ENCODE measurements at places on chromosomes 4 and X.

- no peak for DNase-seq
Measured at GRCh38 chr4:20251031-20251795, 492 bp upstream of the SLIT2 start.

DNA sequence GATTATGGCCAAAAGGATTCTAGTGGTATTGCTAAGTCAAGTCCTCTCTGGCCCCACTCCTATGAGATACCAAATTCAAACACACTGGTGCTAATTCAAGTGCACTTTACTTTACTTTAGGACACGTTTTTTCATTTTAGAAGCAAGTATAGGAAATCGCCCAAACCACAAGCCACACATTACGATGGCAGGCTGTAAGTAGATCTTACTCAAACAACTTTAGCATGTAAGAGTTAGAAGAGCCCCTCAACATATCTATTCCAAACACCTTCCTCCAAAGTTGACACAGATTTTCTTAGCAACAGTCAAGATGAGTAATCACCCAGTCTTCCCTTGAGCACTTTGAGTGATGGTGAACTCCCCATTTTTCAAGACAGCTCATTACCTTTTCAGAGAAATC lies 43.6 kb downstream of the DRD5 start:
- DNase-seq, result no peak

- DNase-seq, result no peak
Measured at GRCh38 chr4:101596781-101597552, 193.6 kb upstream of the BANK1 start.

- no peak for DNase-seq
Measured at GRCh38 chr4:6316461-6317003, 46.9 kb downstream of the WFS1 start.

DNA sequence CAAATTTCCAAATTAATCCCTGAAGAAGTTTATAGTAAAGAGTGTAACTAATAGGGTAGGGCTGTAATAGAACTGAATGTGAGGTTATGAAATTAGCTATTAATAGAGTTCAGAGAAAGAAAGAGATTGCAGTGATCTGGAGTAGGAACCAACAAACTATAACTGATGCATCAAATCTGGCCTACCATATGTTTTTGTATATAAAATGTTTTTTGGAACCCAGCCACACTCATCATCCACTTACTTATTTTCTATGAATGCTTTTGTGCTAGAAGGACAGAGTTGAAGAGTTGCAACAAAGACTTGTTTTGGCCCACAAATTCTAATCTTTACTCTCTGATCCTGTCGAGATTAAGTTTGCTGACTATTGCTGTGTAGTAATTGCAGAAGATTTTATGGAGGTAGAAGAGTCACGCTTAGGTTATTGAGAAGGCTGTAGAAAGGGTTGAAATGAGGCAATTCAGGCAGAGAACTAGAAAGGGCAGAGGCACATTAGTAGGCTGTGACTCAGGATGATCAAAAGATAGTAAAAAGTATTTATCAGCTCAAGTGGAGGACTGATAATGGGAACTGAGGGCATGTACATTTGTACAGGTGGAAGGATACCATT lies 298.7 kb upstream of the EMCN start:
- DNase-seq, result no peak

DNA sequence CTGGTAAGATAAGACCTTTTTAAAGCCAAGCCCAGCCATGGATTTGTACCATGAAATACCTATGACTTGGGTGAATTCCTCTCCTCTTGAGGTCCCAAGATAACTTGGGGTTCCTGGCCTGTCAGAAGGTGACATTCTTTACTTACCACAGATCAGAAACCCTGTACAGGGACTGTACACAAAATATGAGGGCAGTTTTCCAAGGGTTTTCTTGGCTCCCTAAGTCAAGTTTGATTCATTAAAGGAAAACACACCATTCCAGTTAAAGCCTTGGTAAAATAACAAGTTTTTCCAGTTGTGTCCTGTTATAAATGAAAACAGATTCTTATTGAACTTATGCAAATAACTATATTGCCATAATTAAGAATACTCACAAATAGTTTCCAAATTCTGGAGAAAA lies 8.2 kb downstream of the SYAP1 start:
- no peak for DNase-seq

DNA sequence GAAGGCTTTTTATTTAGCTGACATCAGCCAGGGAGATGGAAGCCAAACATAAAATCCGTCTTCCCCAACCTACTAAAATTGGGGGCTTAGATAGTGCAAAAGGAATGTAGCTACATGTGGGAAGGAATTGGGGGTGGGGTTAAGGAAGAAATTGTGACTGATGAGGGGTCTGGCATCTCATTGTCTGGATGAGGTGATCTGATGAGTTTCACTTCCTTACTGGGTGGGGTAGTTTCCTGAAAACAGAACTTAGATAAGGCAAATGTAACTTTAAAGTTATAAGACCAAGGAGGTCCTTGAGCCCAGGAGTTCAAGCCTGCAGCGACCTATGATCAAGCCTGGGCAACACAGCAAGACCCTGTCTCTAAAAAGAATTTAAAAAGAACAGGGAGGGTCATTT lies 105.5 kb upstream of the NEIL3 start:
- no peak for DNase-seq

GRCh38 chr4:67624939-67625338 lies 66.4 kb downstream of the STAP1 start:
- no peak for DNase-seq

DNA sequence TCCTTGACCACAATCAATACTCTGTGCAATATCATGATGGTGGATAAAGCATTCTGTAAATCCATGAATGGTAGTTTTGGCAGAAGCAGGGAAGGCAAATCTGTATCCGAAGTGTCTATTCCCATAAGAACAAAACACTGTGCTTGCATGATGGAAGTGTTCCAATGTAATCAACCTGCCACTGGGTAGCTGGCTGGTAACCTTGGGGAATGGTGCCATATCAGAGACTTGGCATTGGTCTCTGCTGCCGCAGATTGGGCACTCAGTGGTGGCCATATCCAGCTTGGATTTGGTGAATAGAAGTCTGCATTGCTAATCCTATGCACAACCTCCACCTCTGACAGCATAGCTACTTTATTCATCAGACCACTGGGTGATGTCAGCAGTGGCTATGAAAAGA lies 114.3 kb upstream of the EMCN start:
- DNase-seq, result no peak

GRCh38 chr4:137775701-137776100 lies 243.4 kb upstream of the PCDH18 start:
- no peak for DNase-seq

- DNase-seq, result no peak
Measured at GRCh38 chr4:159926871-159927270, 824.0 kb downstream of the RAPGEF2 start.

GRCh38 chr4:6270636-6271121 lies 1.0 kb downstream of the WFS1 start:
- DNase-seq, result no peak

DNA sequence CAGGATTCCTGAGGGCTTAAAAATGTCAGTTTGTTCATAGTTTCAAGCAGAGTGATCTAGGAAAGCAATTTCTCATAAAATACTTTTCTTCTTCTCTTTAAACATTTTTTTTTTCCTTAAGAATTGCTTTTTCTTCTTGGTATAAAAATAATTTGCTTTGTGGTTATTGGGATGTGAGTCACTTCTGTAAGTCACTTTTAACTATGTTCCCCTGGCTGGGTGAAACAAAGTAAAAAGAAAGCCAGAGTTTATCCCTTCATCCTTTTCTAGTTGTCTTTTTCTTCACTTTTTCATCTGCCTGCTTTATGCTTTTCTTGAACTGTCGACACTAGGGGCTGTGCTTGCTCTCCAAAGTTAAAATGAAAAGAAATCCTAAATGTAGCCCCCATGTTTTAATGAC lies 33.5 kb downstream of the ARSJ start:
- no peak for DNase-seq

DNA sequence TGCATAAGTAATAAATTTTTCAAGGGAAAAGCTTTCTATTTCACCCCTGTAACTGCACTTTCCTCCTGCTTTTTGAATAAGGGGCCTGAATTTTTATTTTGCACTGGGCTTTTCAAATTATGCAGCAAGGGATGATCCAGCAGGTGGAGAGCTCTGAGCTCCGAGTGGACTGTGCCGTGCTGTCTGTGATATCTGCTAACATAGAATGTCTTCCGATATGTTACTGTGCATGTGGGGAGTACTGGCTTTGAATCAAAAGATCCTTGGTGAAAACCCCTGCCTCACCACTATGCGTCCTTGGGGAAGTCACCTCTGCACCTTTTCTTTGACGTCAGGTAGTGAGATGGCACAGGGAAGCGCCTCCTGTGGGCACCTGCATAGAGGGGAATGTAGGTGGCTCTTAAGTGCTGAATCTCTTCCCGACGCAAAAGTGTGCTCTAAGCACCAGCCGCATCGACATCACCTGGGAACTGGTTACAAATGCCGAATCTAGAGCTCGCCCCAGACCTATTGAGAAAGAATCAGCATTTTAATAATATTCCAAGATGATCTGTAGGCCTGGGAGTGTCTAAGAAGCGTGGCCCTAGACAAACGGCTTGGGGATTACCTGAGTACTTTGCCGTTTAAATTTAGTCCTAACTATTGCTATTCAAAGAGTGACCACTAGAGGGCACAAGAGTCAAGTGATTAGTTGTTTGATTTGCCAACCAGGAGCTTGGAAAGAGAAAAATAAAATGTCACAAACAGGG lies 19.2 kb upstream of the WFS1 start:
- no peak for DNase-seq

All from nucleus accumbens (tissue), 56 donors.